ENCODE measurements at places on chromosomes 11 and 22.

DNA sequence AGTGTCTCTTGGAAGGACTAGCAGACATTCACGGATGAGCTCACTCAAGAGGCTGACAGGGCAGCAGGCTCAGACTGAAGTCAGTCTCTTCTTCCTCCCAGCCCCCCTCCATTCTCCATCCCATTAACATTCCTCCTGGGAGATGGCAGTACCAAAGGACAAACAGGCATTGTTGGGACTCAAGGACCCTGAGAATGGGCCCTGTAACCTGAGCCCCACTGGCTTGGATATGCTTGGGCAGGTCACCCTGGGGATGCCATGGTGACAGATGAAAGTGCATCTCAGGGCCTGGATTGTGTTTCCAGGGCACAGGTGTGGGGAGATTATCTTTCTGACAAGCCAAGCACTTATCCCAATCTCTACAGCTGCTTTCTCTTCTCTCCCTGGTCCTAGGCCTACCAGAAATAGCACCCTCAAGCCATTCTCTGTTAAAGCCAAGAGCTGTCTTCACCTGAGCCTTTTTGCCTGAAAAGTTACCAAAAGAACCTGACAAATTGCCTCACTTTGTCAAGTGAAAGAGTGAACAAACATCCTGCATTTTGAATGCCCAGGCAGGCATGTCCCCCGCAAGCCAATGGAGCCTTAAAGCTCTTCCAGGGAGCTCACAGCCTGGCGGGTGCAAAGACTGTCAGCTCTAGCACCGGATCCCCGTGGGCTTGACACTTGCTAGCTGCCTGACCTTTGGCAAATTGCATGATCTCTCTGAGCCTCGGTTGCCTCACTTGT is 366.0 kb upstream of the NARS2 start:
- no peak for DNase-seq

GRCh38 chr22:34045311-34045710 is 125.0 kb upstream of the LARGE1 start:
- DNase-seq = no peak

DNA sequence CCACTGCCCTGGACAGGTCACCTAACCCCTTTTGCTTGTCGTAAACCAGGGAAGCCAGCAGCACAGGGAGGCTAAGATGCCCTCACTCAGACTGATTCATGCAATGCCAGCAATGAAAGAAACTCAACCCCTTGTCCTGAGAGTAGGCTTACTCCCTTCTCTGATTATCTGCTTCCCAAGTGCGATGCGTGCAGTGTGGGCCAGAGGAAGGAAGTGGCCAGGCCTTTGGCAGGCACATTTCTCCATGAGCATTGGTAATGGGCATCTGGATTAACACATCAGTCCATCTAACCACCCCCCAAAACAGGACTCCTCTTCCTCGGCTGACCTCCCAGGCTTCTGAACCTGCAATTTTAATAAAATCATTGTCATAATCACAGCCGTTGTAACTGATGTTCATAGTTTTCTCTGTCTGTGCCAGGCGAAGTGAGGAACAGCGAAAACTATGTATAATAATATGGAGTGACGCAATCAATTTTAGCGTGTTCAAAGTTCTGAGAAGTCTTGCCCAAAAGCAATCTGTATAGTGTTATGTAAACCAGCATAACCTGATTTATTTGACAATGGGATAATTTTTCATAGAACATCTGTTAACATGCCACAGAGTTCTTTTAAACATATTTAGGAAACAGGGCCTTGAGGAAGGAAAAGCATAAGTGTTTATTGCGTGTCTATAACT is 33.9 kb downstream of the TST start:
- no peak for DNase-seq

GRCh38 chr22:23698673-23699235 is 7.9 kb downstream of the RGL4 start:
- DNase-seq = no peak

GRCh38 chr11:89443361-89444322 is 47.5 kb downstream of the NOX4 start:
- DNase-seq = no peak

DNA sequence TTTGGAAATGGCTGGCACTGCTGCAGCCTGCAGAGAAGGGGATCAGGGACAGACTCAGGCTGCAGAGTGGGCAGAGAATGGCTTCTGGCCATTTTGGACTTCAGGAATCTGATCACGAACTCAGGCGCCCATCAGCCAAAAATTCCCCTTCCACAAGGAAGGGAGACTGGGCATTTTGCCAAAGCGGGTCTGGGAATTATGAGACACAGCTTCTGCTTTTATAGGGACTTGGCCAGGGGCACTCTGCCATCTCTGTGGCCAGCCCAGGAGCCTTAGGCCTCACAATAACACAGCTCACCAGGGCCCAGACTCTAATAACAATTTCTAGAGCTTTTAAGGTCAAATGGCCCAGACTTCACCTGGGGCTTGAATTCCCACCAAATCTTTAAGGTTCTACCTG is 74.7 kb downstream of the CHST1 start:
- no peak for DNase-seq

DNA sequence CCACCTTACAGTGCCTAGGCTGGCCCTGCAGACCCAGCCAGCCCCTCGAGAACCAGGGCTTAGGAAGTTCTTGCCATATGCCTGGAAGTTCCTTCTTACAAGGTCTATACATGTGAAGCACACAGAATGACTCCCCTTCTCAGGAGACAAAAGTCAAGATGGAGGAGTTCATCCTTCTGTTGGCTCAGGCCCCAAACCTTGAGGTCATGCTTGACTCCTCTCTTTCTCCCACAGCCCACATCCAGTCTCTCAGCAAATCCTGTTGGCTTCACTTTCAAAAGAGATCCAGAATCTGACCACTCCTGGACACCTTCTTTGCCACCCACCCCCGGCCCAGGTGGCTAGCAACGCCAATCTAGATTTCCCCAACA is 1.7 kb upstream of the CD248 start:
- DNase-seq = no peak

DNA sequence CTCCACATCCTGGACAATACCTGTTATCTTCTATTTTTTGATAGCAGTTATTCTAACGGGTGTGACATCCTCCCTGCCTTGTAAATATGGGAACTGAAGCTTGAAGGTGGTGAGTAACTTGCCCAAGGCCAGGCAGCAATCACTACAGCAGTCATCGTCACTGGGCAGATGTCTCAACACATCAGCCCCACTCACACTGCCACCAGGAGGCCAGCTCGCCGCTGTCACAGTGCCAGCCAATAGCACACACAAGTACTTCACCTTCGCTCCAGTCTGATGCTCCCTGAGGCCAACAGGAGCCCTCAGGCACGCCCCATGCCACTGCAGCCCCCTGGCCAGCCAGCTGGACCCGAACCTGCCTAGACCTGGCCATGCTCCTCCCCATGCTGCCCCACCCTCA is 4.9 kb upstream of the TTLL1 start:
- no peak for DNase-seq

GRCh38 chr11:68753300-68753699 is 2.0 kb upstream of the TESMIN start:
- DNase-seq = no peak

DNA sequence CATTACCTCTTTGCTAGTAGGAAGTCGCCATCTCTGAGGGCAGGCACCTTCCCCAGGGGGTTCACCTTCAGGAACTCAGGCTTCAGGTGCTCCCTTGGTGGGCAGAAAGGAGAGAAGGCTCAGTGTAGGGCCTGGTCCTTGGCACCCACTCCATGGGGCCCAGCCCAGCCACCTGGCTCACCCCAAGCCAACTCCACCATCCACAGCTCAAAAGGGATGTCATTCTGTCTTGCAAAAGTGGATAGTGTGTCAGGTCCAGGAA is 2.7 kb upstream of the GSTT4 start:
- DNase-seq = no peak

DNA sequence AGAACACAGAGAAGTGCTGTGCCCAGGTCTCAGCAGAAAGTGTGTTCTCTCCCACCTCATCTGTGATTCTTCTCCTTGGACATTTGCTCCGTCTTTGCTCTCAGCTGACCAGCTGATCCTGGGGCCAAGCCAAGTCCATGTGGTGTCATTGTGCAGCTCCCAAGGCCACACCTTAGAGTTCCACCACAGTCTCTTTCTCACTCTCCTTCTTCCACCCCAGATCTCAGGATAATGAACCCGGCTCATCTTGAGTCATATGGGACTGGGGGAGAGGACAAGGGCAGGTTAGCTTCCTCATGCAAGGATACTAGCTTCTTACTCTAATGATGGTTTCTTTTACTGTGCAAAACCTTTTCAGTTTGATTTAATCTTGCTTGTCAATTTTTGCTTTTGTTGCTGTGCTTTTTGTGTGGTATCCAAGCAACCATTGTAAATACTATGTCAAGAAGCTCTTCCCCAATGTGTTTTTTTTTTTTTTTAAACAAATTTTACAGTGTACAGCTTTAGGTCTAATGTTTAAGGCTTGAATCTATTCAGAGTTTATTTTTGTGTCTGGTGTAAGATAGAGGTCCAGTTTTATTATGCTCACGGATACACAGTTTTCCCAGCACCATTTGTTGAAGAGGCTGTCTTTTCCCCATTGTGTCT is 75.0 kb upstream of the OR4B1 start:
- no peak for DNase-seq

- DNase-seq = no peak
These were observed 42.8 kb downstream of the EXT2 start for GRCh38 chr11:44138286-44138685.

GRCh38 chr11:90947930-90948329 is 725.1 kb upstream of the CHORDC1 start:
- no peak for DNase-seq

- no peak for DNase-seq
These were observed 12.4 kb downstream of the P4HA3 start for GRCh38 chr11:74299015-74299414.

DNA sequence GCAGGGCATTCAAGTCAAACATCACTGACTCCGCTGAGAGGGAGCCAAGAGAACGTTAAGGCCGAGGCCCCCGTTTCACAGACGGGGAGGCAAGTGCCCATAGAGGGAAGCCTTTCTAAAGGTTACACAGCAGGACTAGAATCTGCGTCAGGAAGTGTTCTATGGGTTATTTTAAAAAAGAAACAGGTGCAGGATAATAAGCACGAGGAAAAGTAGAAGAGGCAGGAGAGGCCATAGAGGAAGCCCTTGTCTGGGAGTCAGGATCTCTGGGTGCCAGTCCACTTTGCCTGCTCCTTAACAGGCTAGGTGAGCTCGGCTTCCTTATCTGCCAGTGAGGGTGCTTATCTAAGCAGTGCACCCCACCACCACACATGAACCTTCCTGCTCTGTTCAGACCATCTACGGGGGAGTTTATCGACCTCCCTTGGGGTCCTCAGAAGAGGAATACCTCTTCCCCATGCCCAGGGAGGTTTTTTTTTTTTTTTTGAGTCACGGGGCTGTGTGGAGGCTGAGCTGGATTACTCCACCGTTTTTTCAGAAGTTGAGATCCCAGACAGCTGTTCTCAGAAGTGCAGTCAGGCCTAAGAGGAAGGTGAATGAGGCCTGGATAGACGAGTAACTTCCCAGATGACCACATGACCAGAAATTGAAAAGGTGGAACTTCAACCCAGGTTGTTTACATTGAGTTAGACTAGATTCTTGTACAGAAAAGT is 1.2 kb upstream of the FCHSD2 start:
- DNase-seq = no peak

- DNase-seq = no peak
These were observed 12.9 kb downstream of the SIRT3 start for GRCh38 chr11:223026-223789.

GRCh38 chr11:10937385-10937771 is 79.5 kb upstream of the ZBED5 start:
- no peak for DNase-seq

- DNase-seq = peak; percentile 21
These were observed 6.0 kb upstream of the RAB3IL1 start for GRCh38 chr11:61923166-61924063.

GRCh38 chr11:120001178-120002090 is 136.5 kb downstream of the TRIM29 start:
- DNase-seq = no peak

- no peak for DNase-seq
These were observed 93.2 kb downstream of the GGTLC2 start for GRCh38 chr22:22737590-22737989.

GRCh38 chr22:37972527-37972926 is 11.8 kb downstream of the SOX10 start:
- no peak for DNase-seq

DNA sequence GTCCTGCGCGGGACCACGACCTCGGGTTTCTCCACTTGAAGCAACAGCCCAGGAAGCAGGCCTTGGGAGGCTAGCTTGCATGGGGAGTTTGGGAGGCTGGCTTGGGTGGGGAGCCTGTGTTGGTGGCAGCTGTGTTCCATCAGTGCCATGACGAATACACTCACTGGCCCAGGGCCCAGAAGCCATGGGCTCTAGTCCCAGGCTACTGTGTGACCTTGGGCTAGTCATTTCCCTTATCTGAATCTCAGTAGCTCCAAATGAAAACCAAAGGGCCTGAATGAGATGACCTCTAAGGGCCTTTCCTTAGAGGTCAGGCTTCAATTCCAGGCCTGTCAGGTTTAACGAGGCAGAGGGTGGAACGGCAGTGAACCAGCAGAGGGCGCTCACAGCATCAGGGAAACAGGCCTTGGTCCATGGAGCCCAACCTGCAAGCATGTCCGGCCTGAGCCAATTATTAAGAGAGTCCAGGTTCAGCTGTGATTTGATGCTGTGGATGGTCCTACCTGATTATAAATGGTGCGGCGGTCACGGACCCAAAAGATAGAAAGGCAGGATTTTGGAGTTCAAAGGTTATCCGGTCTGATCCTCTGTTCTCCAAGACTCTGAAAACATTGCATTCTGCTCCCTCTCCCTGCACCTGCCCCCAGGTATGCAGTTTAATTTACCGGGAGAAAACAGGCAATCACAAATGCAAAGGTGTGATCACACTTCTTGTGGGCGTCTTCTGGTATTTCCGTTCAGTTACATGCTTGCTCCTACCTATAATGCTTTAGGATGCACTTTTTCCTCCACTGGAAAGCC is 15.9 kb downstream of the PTPN5 start:
- DNase-seq = no peak

DNA sequence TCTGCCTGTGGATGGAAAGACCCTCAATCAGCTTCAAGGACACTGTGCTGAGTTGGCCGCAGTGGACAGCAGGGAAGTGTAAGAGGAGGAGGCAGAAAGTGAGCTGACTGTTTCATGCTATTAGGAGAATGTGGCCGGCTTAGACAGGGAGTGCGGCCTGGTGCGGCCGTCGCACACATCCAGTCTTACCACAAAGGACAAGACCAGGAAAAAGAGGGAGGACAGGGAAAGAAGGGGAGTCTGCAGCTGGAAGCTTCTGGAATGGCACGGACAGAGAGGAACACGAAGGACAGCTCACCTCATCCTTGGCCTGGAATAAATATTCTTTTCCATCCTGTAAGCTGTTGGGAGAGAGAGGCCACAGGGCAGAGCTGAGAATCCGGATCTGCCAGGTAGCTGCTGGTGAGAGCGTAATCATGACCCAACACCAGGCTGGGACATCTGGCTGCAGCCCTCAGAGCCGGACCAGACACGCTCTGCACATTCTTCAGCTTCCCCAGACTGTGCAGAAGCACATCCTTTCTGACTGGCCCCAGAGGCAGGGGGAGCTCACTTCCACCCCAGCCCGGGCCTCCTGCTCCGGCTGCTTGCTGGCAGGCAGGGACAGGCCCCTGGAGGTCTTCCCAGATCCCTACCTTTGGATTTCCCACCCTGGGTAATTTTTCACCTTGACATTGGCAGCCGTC is 8.6 kb upstream of the RBM4B start:
- DNase-seq = no peak
